ENCODE measurements at places on chromosomes 4 and X.

DNA sequence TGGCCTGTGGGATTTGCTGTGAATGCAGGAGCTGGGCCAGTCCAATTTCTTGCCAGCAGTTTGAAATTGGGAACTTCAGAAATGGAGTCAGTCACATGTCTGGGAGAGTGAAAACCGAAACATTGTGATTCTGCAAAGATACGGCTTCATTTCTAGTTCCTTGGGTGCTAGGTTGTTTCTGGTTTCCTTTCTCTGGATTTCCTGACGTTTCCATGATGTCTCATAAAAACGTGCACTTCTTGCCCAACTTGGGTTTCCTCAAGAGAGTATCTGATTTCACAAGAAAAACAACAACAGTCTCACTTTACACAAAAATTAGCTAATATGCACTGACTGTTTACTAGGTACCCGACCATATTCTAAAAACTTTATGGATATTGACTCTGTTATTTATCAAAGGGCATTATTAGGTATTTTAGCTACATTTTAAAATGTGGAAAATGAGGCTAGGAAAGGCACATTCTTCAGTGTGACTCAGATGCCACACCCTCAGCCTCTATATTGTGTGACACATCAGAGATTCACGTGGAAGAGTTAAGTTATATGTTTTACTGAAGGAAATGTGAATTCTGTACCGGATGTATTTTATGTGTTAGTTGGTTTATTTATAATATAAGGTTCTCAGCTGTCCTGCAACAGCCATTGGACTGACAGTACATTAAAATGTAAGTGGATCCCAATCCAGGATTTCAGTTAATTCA is 225.0 kb upstream of the PUDP start:
- DNase-seq: no peak

GRCh38 chr4:146338512-146338911 is 124.2 kb downstream of the REELD1 start:
- DNase-seq: no peak

DNA sequence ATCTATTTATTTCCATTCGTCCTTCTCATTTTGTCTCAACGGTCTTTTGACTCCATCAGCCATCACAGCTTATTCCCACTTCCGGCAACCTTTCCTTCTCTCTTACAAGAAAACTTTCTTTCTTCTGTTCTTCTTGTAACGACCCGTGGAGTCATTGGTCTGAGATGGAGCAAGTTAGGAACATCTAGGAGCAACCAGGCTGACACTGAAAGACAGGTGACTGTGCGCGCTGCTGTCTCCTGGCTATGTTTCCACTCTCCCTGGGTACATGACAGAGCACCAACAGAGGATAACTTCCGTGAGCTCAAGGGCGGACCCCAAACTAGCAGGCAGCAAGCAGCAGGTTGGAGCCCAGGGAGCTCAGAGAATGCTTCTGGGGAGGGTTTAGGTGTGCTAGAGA is 2.5 kb downstream of the FGF5 start:
- DNase-seq: no peak

DNA sequence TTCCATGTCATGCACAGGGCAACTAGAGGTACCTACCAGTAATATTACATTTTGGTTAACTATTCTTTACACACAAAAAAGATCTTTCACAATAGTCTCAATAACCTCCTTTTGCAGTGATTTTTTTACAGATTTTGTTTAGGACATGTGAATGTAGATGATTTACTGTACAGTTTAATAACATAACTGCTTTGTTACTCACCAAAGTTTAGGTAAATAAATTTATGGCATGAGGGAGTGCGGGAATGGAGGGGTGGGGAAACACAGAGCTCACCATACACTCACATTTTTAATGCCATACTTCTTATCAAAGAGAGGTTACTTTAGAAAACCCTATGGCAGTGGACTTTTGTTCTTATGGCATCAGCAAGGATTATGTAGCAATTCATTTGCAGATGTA is 93.1 kb upstream of the TEX13A start:
- DNase-seq: no peak

GRCh38 chrX:39487166-39487968 is 610.4 kb downstream of the BCOR start:
- no peak for DNase-seq

DNA sequence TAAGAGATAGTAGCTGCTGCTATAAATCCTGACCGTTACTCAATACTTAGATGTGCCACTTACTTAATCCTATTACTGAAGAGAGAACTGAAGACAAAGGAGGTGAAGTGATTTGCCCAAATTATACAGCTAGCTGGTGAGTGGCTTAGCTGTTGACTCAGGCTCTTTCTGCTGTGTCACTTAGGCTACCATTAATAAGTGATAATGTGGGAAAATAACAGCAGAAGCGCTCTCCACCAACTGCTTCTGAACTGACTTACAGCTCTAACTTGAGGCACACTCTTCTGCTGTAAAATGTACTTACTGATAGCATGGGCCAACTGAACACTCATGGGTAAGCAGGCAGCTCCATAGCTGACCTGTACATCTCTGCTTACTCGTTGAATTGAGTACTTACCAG is 7.5 kb upstream of the KLHL5 start:
- no peak for DNase-seq

DNA sequence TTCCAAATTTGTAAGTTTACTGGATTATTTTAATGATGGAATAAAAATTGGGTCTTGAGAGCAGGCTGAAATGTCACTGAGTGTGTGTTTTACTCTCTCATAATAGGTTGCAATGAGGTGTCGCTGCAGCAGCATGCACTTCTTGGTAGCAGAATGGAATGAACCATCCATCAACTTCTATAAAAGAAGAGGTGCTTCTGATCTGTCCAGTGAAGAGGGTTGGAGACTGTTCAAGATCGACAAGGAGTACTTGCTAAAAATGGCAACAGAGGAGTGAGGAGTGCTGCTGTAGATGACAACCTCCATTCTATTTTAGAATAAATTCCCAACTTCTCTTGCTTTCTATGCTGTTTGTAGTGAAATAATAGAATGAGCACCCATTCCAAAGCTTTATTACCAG is 2.6 kb downstream of the SAT1 start:
- no peak for DNase-seq

GRCh38 chr4:184653650-184654049 is 4.1 kb downstream of the PRIMPOL start:
- no peak for DNase-seq

DNA sequence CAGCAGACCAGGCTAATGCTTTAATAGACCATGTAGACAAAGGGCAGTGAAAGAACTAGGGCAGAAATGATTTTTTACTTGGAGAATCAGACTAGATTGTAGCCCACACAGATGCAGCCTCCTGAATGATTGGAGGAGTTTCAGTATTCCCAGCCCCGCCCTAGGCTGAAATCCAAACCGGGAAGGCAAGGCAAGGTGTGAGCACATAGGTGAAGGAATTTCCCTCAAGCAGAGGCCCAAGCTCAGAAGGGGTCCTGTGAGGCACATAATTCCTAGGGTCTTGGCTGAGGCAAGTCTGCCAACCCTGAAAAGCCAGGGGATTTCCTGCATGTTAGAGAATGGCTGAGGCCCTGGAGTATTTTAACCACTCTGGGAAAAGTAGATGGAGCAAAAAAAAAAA is 56.4 kb upstream of the PAK3 start:
- no peak for DNase-seq

DNA sequence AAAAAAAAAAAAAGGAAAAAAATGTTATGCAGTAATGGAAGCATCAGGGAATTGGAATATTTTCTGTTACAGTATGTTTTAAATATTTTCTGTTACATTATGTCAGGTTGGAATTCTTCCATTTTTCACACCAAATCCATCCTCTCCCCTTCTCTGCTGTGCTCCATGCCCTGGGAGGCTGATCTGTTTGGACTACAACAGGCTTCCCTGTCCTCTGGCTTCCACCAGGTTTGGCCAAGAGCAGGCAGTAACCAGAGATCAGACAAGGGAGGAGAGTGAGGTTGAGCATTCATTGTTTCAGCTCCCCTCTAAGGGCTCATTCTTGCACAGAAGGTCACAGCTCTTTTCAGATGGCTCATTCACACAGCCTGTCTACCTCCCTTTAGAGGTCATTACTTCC is 11.7 kb upstream of the TMEM184C start:
- no peak for DNase-seq

GRCh38 chr4:186728631-186729271 is 5.1 kb upstream of the FAT1 start:
- no peak for DNase-seq

GRCh38 chrX:130024127-130024526 is 41.7 kb downstream of the BCORL1 start:
- no peak for DNase-seq

- no peak for DNase-seq
Observed at GRCh38 chr4:1604706-1605205, 79.4 kb downstream of the FAM53A start.

- DNase-seq: no peak
Observed at GRCh38 chr4:126761947-126762662, 870.7 kb upstream of the INTU start.

- peak; percentile 37 for DNase-seq
Observed at GRCh38 chr4:149409555-149409962, 406.1 kb downstream of the IQCM start.

GRCh38 chr4:41763729-41764128 is 15.2 kb upstream of the PHOX2B start:
- DNase-seq: no peak

DNA sequence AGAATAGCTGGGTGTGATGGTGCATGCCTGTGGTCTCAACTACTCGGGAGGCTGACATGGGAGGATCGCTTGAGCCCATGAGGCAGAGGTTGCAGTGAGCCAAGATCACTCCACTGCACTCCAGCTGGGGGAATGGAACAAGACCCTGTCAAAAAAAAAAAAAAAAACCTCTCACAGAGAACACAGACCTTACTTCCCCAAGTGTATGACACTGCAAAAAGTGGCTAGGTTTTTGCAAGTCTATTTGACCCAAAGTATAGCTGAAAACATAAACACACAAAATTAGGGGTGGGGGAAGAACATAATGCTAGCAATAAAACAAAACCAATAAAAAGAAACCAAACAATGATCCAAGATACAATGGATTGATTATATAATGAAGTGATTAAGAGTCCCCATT is 6.7 kb downstream of the LAMP2 start:
- no peak for DNase-seq

GRCh38 chr4:121877041-121877773 is 6.9 kb upstream of the BBS7 start:
- no peak for DNase-seq

DNA sequence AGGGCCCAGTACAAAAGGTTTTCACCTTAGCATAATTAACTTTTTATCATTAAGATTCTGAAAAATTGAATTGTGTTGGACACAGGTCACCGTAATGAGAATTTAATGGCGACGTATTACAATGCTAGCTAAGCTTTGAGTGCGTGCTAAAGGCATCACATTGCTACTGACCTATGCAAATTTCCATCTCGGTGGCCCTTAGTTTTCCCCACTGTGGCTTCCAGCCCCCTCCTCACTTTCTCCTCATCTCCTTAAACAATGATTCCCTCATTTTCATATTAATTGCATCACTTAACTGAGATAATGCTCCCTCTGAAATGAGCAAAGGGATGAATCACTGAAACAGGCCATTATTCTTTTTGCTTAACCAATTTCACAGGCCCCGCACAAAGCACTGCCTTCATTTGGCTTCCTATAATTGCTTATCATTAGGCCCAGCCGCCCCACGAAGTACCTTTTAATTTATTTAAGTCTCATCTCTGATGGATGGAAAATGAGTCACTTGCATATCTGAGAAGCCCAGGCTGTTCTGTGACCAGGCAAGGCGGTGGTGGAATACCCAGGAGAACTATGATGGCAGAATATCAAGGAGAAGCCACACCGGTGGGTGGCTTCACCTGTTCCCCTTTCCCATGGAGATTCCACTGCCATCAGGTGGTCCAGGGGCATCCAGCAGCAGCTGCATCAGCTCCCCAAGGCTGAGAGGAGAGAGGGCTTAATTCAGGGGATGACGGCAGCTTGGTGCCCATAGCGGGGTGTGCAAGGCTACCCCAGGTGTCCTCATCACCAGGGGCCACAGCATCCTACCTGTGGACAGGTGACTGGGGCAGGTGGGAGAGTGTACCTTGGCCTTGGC is 223.8 kb upstream of the BOD1L1 start:
- no peak for DNase-seq

- no peak for DNase-seq
Observed at GRCh38 chr4:122876456-122876855, 45.9 kb downstream of the NUDT6 start.

GRCh38 chrX:131812847-131813825 is 210.0 kb upstream of the STK26 start:
- DNase-seq: no peak

DNA sequence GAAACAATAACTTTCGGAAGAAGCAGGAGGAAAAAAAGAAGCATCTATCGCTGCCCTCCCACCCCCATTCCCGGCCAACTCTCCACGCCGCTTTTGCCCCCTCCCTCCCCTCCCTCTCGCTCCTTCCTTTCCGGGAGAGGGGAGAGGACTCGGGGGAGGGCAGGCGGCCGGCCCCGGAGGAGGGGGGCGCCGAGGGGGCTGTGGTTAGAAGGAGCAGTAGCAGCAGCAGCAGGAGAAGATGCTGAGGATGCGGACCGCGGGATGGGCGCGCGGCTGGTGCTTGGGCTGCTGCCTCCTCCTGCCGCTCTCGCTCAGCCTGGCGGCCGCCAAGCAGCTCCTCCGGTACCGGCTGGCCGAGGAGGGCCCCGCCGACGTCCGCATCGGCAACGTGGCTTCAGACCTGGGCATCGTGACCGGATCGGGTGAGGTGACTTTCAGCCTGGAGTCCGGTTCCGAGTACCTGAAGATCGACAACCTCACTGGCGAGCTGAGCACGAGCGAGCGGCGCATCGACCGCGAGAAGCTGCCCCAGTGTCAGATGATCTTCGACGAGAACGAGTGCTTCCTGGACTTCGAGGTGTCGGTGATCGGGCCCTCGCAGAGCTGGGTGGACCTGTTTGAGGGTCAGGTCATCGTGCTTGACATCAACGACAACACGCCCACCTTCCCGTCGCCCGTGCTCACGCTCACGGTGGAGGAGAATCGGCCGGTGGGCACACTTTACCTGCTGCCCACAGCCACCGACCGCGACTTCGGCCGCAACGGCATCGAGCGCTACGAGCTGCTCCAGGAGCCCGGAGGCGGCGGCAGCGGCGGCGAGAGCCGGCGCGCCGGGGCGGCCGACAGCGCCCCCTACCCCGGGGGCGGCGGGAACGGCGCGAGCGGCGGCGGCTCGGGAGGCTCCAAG is 1.3 kb downstream of the PCDH7 start:
- no peak for DNase-seq

DNA sequence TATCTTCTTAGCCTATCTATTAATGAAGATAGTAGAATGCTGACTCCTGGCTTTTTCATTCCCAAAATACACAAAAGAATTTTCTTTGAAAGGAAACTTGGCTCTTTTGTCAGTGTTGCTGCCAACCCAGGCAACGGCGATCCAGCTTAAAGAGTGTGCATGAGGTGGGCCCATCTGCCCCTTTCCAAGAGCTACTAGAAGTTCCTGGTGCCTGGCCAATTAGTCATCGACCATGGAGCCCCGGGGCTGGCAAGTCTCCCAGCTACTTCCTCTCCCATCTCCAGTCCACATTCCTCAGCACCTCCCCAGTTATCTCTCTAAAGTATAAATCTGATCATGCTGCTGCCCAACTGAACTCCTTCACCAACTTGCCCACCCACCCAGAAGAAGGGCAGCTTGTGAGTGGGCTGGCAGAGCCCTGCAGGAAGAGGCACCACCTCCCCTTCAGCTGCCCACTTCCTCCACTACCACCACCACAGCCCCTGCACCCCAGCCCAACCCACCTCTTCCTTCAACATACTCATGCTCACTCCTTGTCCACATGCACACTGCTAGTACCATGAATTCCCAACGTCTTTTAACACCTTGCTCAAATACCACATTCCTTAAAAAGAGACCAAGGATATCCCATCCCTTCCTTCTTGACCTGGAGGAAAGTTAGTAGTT is 158.2 kb upstream of the MAP3K15 start:
- peak; percentile 95 for DNase-seq

- DNase-seq: no peak
Observed at GRCh38 chr4:151652841-151653547, 107.8 kb downstream of the GATB start.

Data from NCI-H446 (cell line).